ENCODE measurements at places on chromosomes 1 and 21. TPM values are rescaled to one million over a fixed set of nuclear protein-coding genes. Genes with fewer than 3 reads are reported as not detected.

GRCh38 chr1:37682334-37682987, 9.9 kb upstream of the CDCA8 start:
- peak; percentile 72 for DNase-seq

- DNase-seq, result no peak
Observed at GRCh38 chr1:150696162-150696561, 792 bp downstream of the GOLPH3L start.

- DNase-seq, result peak; percentile 20
Observed at GRCh38 chr1:21590126-21590880, 78.9 kb downstream of the RAP1GAP start.

- DNase-seq, result peak; percentile 26
Observed at GRCh38 chr1:46533179-46533864, 18.1 kb downstream of the KNCN start.

Gene CLCA2
- total RNA-seq, result 0.43 TPM

Measured in fibroblast of villous mesenchyme (primary cell).